ENCODE measurements at places on chromosomes 6 and 20. TPM values are rescaled to one million over a fixed set of nuclear protein-coding genes. Genes with fewer than 3 reads are reported as not detected.
A peak's percentile ranks its signal among the peaks of the same experiment; 100 is the strongest.

GRCh38 chr20:58852543-58853271 lies at the start of gene GNAS:
Gene GNAS, plus strand, starts transcription at chr20:58852716.
- DNase-seq: no peak

LY6G6F gene
- not detected for total RNA-seq

GRCh38 chr6:41072836-41073202 lies at the start of gene NFYA:
Gene NFYA, plus strand, starts transcription at chr6:41072974. Its CDS starts 6,116 bp downstream, at chr6:41079090.
- peak; percentile 97 for DNase-seq

STXBP5 gene
- total RNA-seq: 19.1 TPM

DNA sequence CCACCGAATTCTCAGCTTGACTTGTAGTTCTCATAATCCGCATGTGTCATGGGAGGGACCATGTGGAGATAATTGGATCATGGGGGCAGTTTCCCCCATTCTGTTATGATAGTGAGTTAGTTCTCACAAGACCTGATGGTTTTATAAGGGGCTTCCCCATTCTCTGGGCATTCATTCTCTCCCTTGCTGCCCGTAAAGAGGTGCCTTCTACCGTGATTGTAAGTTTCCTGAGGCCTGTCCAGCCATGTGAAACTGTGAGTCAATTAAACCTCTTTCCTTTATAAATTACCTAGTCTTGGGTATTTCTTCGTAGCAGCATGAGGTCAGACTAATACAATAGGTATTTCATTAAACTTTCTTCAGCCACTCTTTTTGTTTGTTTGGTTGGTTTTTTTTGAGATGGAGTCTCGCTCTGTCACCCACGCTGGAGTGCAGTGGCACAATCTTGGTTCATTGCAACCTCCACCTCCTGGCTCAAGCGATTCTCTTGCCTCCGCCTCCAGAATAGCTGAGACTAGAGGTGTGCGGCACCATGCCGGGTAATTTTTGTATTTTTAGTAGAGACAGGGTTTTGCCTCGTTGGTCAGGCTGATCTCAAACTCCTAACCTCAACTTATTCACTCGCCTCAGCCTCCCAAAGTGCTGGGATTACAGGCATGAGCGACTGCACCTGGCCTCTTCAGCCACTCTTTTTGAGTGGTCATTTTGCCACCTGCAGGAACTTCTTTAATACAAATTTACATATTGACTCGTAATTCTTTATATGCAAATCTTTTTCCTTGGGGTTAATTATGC lies 36.3 kb downstream of the GSTA2 start:
- DNase-seq: no peak

DNA sequence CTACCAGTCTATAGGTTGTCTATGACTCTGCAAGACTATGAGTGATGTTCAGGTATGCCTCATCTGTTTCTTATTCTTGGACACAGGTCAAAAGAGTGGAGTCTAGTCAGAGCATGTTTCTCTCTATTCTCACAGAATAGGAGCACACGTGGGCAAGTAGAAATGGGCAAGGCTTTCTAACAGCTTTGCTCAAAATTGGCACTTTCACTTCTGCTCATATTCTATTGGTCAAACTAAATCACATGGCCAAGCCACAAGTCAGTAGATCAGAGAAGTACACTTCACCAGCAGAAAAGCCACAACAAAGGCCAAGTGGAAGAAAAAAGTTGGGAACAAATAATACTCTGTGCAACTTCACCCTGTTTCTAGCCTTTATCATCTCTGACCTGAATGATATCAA lies 354.5 kb upstream of the SYNCRIP start:
- no peak for DNase-seq

GRCh38 chr6:70844301-70844700 lies 112.6 kb downstream of the B3GAT2 start:
- DNase-seq: no peak

MYBL2 gene
- total RNA-seq: 41.9 TPM

GRCh38 chr6:134435814-134436280 lies 117.9 kb upstream of the SGK1 start:
- DNase-seq: no peak

RSPO3 gene
- total RNA-seq: 2.8 TPM

- DNase-seq: no peak
Observed at GRCh38 chr6:305371-306206, 13.3 kb downstream of the DUSP22 start.

DNA sequence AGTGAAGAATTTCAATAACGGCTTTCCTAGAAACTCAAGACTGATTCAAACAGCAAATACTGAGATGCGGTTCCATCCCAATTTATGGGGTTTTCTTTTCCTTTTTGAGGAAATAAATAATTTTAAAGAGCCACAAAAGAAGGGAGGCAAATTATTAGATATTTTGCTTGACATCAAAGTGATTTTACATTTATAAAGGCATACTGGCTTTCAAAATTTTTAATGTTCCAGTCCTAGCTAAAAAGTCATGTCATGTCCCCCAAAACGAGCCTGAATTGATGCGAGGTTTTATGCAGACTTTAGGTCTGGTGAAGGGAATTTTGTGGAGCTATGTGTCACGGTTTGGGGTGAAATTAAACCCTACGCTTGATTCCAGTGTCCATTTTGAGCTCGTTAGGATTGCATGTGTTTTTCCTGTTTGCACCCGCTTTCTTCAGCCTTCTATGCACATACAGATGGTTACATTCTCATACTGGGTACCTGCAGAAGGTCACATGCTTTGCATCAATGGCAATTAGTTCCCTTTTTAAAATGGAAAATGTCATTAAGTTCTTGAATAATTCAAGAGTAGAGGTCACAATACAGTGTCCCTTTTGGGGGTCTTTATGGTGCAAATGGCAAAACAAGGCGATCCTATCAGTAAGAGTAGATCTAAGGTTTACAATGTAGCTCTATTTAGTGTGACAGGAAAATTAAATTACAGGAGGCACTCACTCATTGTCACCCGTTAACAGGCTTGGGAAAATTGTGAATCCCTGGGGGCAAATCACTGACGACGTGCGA lies 17.3 kb downstream of the FOXA2 start:
- DNase-seq: no peak

BCAS4 gene
- 1.6 TPM for total RNA-seq

TEAD3 gene
- total RNA-seq: 0.33 TPM

GRCh38 chr6:46590765-46591164 lies 61.9 kb downstream of the CYP39A1 start:
- no peak for DNase-seq

GRCh38 chr6:35033683-35034082 lies 107.5 kb downstream of the TCP11 start:
- DNase-seq: no peak

- no peak for DNase-seq
Observed at GRCh38 chr6:3746119-3746691, 5.3 kb downstream of the PXDC1 start.

- DNase-seq: no peak
Observed at GRCh38 chr6:120764312-120764711, 570.0 kb downstream of the TBC1D32 start.

- no peak for DNase-seq
Observed at GRCh38 chr20:17935761-17936160, 32.8 kb downstream of the SNX5 start.

DNA sequence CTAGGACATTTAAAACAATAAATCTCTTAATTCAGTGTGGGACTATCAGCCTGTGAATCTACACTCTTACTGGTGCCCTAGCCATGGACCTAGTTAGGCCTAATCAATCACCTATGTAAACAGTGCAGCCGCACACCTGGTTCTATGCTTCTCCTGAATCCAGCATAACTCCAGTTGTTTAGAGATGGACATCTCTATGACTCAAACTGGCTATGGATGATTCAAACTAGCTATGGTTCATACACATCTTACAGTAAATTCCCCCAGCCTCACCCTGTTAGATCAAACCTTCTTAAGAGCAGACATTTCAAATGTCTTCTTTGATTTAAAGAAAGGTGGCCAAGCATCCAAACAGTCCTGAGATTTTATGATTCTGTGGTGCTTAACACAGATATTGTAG lies 34.7 kb downstream of the SLC35B3 start:
- no peak for DNase-seq

OSTM1 gene
- 41.6 TPM for total RNA-seq

GRCh38 chr6:125132058-125132457 lies 21.5 kb upstream of the TPD52L1 start:
- no peak for DNase-seq

GRCh38 chr20:38604873-38605303 lies 3.3 kb downstream of the ARHGAP40 start:
- DNase-seq: peak; percentile 87

SRMS gene
- not detected for total RNA-seq

- DNase-seq: no peak
Observed at GRCh38 chr6:141388666-141389065, 744.1 kb upstream of the GJE1 start.

DNA sequence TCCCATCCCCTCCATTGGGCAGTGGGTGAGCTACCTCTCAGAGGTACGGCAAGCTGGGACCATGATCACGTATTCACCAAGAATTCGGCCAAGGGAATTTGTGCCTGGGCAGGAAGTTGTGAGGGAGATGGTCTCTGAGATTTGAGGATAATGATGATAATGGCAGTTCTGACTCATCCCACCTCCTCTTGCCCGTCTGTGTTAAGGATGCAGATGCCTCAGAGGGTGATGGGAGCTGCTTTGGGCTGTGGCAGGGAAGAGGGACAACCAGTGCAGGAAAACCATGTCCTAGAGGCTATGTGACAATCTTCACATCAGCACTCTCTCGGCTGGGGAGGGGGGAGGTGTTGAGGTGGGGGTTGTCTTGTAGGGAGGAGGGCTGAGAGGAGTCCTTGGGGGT lies 4.3 kb downstream of the TGM6 start:
- no peak for DNase-seq

DNA sequence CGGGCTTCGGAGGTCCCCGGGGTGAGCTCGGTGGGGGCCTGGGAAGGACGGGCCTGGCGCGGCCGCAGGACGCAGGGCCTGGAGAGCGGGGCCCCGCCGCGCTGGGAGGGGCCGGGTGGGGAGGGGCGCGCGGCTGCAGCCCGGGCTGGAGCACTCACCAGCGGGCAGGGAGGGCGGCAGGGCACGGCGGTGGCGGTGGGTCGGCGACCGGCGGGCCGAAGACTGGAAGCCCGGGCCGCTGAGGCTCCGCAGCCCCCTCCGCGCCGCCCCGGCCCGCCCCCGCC lies at the start of gene GATA5:
Gene GATA5 (minus strand): TSS at position 224 of the 284 bp plus-strand sequence. CDS start 474 bp downstream, outside the sequence.
- no peak for DNase-seq

ZNF318 gene
- 5.6 TPM for total RNA-seq

- no peak for DNase-seq
Observed at GRCh38 chr6:18703546-18703945, 316.4 kb downstream of the RNF144B start.

C20orf202 gene
- not detected for total RNA-seq

DNA sequence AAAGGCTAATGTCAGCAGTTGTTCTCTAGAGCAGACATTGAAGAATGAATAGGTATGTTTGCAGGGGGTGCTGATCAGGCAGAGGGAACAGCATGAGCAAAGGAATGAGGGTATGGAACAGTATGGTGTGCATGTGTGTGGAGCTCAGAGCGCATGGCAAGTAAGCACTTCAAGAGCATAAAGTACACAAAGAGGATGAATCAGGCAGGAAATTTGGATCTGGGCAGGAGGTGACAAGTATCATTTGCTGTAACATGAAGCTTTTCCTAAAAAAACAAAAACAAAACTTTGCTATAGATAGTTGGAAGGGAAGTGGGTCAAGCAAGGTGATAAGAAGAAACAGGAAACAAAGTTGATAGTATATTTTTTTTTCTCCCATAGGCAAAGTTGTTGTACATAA lies 746.8 kb downstream of the HDGFL1 start:
- DNase-seq: peak; percentile 15
